ENCODE measurements at places on chromosomes 3 and 15.

- no peak for DNase-seq
Measured at GRCh38 chr3:4061783-4062360, 241.3 kb upstream of the SETMAR start.

DNA sequence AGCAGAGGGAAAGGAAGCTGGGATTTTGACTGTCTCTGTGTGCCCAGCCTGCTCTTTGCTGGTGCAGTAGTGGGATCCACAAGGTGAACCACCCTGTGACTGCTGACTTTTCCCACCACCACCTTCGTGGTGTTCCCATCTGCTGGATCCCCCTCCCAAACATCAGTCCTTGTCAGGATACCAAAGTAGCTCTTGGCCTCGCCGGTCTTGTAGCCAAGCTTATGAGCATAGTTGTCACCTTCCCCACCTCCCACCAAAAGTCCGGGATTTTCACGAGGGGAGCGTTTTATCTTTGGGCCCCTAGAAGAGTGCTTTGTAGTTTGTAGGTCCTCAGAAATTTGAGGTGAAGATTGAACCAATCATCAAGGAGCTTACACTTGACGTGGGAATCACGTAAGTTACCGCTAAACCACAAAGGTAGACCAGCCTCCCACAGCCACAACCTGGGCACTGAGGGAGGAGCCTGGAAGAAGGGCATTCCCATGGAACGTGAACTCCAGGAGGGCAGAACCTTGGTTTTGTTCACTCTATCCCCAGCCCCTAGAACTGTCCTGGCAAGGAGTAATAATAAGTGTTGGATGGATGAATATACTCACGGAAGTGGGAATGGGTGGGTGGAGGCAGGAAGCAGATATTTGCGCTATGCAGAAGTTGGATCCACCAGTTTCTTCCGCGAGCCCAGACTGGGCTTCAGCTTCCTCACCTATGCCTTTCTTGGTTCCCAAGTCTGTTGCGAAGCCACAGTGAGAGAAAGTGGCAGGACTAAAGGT lies 814 bp upstream of the TEX264 start:
- DNase-seq: peak; percentile 38

GRCh38 chr3:9792405-9793160 lies at the start of the genes ARPC4 and TADA3:
Gene ARPC4, plus strand, starts transcription at chr3:9793082. Its CDS starts 40 bp downstream, at chr3:9793122.
Gene TADA3, minus strand, starts transcription at chr3:9792473. Its CDS starts 1,007 bp downstream, at chr3:9791466.
- DNase-seq: peak; percentile 99

DNA sequence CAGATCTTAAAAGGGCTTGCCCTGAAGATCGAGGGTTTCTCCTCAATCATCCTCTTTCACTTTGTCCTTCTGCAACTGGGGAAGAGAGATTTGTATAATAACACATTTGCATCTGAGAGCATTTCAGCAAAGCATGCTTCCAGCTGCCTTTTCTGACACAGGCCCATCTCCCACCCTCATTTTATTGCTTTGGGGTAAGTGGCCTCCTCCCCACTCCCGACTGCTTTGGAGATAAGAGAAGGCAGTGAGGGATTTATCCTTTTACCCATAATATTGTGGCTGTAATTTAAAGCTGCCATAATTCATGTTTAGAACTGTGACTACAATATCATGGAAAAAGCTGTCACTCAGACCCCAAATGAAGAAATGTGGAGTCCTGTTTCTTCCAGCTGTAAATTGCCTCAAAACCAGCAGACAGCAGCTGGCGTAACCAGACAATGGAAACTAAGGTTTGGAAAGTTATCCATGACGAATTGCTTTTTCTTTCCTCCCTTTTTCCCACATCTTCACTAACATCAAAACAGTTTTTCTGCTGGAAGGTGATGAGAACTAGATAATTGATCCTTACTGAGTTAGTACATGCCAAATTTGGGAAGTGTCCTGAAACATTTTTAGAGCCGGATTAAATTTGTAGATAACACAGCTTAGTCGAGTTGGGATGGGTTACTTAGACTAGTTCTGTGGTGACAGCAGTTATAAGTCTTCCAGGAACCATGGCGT lies 104.2 kb upstream of the PFN2 start:
- no peak for DNase-seq

- no peak for DNase-seq
Measured at GRCh38 chr15:79257454-79257853, 25.1 kb upstream of the ANKRD34C start.

DNA sequence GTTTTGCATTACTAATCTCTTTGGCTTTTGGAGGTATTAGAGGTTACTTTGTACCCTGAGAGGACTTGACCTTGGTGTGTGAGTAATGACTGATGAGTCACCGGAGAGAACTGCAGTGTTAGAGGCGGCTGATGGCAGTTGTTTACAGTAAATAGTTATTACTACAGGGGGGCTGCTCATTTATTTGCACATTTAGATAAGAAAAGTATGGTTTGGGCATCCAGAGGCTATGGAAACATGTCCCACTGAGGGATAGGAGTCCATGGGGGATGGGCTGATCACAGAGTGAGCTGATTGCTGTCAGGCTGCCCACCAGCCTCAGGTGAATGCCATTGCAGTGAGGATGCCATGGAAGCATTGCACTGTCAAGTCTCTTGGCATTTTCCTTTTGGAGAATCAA lies 17.3 kb upstream of the STAC start:
- DNase-seq: peak; percentile 18

DNA sequence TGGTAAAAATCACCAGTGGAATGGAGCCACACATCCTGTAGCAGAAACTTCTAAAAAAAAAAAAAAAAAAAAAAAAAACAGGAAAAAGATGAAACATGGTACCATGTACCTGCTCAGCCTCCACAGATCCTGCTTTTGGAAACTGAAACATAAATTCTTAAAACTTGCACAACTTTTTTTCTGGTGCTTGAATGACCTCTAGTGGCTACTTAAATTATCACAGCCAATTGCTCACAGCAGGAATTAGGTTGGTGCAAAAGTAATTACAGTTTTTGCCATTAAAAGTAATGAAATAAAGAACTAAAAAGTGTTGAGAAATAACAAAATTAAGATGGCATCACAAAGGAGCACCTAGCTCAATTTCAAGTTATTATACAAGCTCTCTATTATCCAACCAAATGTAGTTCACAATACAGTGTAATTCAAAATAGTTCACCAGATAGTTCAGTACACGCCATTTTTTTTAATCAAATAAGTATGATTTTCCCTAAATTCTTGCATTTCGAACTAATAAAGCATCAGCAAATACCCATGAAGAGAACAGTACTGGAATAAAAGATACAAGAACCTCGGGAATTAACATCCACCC lies 80.6 kb downstream of the ULK4 start:
- peak; percentile 70 for DNase-seq

DNA sequence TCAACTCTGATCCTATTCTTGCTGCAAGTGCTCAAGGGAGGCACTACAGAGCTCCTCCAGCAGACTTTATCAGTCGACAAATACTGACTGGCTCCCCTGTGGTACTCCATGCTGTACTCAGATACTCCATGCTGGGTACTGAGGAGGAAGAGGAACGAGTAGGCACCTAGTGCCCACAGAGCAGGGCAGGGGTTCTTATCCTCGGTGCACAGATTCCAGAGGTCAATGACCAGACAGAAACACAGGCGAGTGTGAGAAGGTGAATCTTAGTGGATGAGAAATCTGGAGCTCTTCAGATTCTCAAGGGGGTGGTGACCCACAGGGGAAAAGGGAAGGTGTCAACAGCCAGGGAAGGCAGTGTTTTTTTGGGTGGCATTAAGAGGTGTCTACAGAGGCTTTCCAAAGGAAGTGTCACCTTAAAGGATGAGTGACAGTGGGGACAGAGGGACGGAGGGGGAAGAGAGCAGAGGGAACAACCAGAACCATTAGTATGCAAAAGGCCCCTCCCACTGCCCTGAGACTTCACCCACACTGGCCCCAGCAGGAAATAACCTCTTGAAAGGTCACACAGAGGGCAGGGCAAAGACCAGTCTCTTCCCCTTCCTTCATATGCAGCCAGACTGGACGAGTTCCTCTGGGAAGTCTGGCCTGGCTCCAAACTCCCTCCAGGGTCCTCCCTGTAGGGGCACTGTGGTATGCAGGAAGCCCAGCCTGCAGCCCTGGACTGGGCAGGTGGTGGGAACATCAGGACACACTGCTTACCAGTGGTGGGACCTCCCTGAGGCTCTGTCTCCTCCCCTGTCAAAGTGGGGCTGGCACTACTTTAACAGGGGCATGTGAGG lies 27.5 kb downstream of the CCDC12 start:
- no peak for DNase-seq

DNA sequence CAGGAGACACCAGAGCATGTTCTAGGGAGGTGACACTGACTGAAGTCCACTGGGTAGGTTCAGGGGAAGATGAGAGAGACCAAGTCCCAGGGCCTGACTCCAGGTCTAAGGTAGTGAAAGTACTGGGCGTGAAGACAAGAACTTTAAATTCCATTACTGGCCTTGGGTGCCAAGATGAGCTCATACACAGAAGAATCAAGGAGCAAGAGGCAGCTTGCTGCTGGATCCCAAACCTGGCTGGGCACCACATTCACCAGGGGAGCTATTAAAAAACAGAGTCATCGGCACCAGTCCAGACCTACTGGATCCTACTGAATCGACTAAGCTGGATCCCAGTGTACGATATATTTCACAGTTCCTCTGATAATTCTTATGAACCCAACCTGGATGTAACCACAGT lies 42.1 kb upstream of the ATG7 start:
- DNase-seq: no peak

- DNase-seq: no peak
Measured at GRCh38 chr3:162569314-162569713, 1072.7 kb downstream of the OTOL1 start.

- DNase-seq: no peak
Measured at GRCh38 chr3:2643606-2644005, 466.6 kb downstream of the IL5RA start.

GRCh38 chr3:86838927-86839326 lies 152.0 kb downstream of the VGLL3 start:
- DNase-seq: no peak

DNA sequence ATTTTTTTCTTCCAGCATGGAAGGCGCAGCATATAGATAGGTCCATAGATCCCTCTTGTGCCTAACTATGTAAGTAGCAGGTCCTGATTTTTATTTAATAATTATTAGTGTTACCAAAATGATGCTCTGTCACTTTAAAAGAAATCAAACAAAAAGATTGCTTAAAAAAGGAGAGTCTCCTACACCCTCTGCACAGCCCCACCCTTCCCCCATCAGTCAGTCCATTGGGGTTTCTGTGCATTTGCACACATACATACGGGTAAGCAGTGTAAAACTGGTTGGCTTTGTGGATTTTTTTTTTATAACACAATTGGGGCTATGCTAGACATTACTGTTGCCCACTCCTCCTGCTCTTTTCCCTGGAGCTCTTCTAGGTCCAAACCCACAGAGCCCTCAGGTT lies 7.0 kb upstream of the RPP14 start:
- no peak for DNase-seq

GRCh38 chr3:187196573-187197334 lies 532 bp upstream of the RTP1 start:
- no peak for DNase-seq

Data from erythroblast (primary cell).